ENCODE measurements at places on chromosomes 2 and 18. TPM values are rescaled to one million over a fixed set of nuclear protein-coding genes. Genes with fewer than 3 reads are reported as not detected.

The CHAC2 gene
- total RNA-seq, result 0.09 TPM

The LRP1B gene
- under 0.01 TPM for total RNA-seq

The PDE11A gene
- 0.09 TPM for total RNA-seq

The CYRIA gene
- 1.7 TPM for total RNA-seq

The G6PC2 gene
- total RNA-seq, result not detected

The PROKR1 gene
- not detected for total RNA-seq

The TGFA gene
- not detected for total RNA-seq

The C2orf92 gene
- 1.4 TPM for total RNA-seq

The L3MBTL4 gene
- total RNA-seq, result 0.16 TPM

The APCDD1 gene
- not detected for total RNA-seq

The RALBP1 gene
- 58.2 TPM for total RNA-seq

The LHCGR gene
- total RNA-seq, result not detected

The UGT1A6 gene
- not detected for total RNA-seq

The ANKRD30B gene
- total RNA-seq, result not detected

The CFAP65 gene
- total RNA-seq, result under 0.01 TPM

The KATNAL2 gene
- 3.8 TPM for total RNA-seq

The RMDN2 gene
- total RNA-seq, result 3.7 TPM

The DLX2 gene
- 0.09 TPM for total RNA-seq

The B3GNT7 gene
- total RNA-seq, result 0.09 TPM

The C2orf80 gene
- total RNA-seq, result not detected

The CXCR2 gene
- total RNA-seq, result not detected

The GCG gene
- not detected for total RNA-seq

The UNC50 gene
- 49.9 TPM for total RNA-seq

The CHRND gene
- not detected for total RNA-seq

The FTCDNL1 gene
- 1.2 TPM for total RNA-seq

The APOB gene
- total RNA-seq, result not detected

The ATP6V1C2 gene
- total RNA-seq, result not detected

The KLHL41 gene
- total RNA-seq, result 2.5 TPM

The SH3BP4 gene
- total RNA-seq, result 21.6 TPM

The ACKR3 gene
- total RNA-seq, result 3.2 TPM

The ANKRD44 gene
- total RNA-seq, result 9.4 TPM

The MAL gene
- 0.17 TPM for total RNA-seq

The CAPN14 gene
- 0.16 TPM for total RNA-seq

The CLEC4F gene
- total RNA-seq, result not detected

The SLC19A3 gene
- under 0.01 TPM for total RNA-seq

The AQP4 gene
- not detected for total RNA-seq

The GKN2 gene
- not detected for total RNA-seq

The ANKRD29 gene
- 5.9 TPM for total RNA-seq

The SERPINB10 gene
- total RNA-seq, result not detected

The GAD1 gene
- 0.09 TPM for total RNA-seq

The COL6A3 gene
- 1,632 TPM for total RNA-seq

The AMER3 gene
- total RNA-seq, result under 0.01 TPM

The ARMC9 gene
- 42.7 TPM for total RNA-seq

The CXXC1 gene
- 57.2 TPM for total RNA-seq

The KIF5C gene
- 0.26 TPM for total RNA-seq
